ENCODE measurements at places on chromosomes 11 and 22. TPM values are rescaled to one million over a fixed set of nuclear protein-coding genes. Genes with fewer than 3 reads are reported as not detected.
A peak's percentile ranks its signal among the peaks of the same experiment; 100 is the strongest.

Gene SMCO4
- polyA plus RNA-seq: 13.2 TPM

Gene THY1
- 103 TPM for polyA plus RNA-seq

Gene MTA2
- polyA plus RNA-seq: 46.2 TPM

GRCh38 chr11:9745411-9746211 is 81.7 kb downstream of the SWAP70 start:
- DNase-seq: no peak

DNA sequence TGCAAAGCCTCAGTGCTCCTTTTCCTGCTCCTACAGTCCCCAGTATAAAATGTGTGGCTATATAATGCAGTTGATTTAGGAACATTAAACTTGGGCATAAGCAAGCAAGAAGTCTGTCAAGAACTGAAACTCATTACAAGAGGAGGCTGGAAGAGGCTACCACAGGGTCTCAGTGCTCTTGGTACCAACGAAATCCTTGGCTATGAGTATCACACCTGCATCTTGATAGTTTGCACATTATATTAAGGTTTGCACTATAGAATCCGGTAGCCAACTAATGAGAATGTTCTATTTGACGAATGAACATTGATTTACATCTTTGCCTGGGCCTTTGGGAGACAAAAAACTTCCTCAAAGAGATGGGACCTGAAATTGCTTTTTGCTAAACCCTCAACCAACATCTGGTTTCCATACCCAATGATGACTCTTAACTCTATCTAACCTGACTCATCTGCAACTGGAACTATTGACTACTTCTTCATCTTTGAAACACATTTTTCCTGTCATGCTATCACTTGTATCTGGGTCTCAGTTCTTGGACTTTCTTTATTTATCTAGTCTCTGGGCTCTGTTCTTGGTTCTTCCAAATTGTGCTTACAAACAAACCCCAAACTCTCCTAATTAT is 207.2 kb upstream of the CTSC start:
- DNase-seq: no peak

GRCh38 chr11:86186386-86186785 is 58.2 kb upstream of the EED start:
- peak; percentile 77 for DNase-seq

Gene OR52I2
- polyA plus RNA-seq: not detected

DNA sequence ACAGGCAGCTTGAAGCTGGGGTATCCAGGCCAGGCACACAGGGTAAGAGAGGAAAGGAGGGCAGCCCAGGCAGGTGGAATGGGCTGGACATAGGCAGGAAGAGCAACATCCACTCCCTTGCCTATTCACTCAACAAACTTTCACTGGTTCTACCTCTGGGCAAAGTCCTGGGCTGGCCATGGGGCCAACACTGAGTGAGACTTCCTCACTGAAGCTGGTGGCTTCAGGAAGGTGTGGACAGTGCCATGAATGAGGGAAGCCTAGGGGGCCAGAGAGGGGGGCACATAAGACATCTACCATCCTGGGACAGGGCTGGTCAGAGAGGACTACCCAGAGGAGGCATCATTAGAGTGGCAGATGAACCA is 44.9 kb upstream of the TCF20 start:
- DNase-seq: no peak

- DNase-seq: peak; percentile 87
These were observed 159.3 kb upstream of the GRK3 start for GRCh38 chr22:25404928-25405816.

Gene VWA5A
- 93.1 TPM for polyA plus RNA-seq

DNA sequence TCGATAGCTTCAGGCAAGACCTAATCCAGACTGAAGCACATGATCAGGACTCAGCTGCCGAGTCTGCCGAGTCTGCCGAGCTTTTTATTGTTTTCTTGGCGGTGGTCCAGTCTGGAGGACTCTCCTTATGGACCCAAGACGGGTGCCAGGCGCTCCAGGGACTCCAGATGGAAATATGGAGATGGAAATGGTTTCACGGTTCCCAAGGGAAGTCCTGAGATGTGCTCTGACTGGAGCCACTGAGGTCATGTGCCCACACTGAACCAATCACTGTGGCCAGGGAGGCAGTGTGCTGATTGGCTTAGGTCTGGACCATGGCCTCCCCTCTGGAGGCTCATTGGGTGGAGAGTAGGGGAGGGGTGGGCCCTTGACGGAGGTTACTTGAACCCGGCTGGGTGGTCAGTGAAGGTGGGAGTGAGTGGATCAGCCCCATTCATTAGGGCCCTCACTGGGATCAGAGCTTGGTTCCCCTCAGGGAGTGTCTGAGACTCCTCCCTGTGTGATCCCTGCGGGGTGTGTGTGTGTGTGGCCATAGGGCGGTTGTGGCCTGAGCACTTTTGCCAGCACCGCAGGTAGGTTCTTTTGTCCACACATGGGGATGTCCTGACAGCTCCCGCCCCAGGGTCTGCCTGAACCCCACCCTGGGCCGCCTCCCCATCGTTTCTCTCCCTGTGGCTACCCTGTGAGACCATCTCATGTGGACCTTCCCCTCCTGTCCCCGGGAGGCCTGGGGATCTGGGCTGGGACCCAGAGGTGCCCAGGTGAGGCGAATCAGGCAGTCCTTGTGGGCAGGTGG is 14.0 kb downstream of the RPS6KA4 start:
- no peak for DNase-seq

DNA sequence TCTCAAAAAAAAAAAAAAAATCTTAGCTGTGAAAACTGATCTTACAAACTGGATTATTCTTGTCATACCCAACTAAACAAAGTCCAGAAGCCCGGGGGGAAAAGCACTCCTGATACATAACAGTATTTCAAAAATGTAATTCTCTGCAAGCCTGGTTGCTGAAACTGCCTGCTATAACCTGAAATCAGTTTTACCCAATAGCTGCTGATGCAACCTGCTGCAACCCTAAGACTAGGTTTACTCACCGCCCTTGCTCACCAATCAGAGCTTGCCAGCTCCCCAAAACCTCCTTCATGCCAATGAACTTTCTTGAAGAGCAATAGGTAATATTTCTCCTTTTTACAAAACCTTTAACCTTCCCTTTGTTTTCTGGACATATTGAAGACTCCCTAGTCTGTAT is 12.4 kb downstream of the FGF19 start:
- no peak for DNase-seq

- no peak for DNase-seq
These were observed 34.6 kb downstream of the UQCR10 start for GRCh38 chr22:29801796-29802195.

GRCh38 chr22:33274214-33275072 is 216.3 kb upstream of the SYN3 start:
- no peak for DNase-seq

DNA sequence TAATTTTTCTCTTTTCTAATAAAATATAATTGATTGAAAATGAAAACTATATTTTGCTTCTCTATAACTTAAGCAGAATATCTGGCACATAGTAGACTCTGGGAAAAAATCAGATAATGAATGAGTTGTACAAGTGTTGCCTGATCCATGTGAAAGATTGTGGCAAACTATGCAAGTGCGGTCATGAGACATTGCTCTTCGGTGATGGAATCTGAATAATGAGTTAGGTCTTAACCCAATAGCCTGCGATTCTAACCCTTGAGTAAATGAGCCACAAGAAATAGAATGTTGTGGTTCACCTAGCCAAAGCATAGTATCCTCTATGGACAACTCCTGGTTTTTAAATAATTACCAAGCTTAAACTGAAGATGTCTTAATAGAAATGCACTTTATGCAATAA is 333.7 kb upstream of the LUZP2 start:
- DNase-seq: no peak

Gene HPS4
- polyA plus RNA-seq: 15.4 TPM

Gene CHST1
- polyA plus RNA-seq: 15.9 TPM

Gene CCS
- polyA plus RNA-seq: 33.8 TPM

DNA sequence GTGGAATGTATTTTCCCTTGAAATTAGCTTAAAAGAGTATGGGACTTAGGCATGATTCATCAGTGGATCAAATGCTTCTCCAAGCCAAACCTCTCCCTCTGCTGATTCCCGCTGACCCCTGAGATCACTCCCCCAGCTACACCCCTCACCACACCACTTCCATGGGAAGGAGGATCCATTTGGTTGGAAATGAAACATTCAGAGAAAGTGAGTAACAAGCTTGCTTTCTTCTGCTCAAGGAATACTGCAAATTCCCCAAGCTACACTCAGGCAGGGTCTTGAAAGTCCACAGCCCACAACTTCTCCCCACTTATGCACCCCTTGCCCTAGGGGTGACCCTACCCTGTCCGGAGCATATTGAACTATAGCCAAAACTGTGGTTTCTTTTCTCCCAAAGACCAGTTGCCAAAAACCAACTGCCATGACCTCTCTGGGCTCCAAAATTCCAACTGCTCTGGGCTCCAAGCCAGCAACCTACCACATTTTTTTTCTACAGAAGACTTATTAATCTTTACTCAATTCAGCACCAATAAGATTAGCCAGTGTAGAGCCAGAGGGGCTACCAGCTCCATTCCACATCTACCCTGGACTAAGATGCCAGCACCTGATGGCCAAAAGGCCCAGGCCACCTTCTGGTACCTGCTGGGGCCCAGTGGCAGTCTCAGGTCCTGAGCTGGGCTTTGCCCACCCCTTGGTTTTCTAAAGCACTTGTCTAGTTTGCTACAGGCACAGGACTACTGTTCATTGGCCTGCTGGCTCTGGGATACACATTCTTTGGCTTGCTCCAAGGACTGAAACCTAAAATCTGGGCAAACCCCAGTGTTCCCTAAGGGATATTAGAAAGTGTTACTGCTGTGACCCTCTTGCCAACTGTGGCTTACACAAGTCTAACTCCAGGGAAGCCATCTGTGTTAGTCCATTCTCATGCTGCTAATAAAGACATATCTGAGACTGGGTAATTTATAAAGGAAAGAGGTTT is 101.1 kb downstream of the MICAL3 start:
- peak; percentile 66 for DNase-seq

Gene NRXN2
- 39.0 TPM for polyA plus RNA-seq

All from muscle of leg (tissue), 16 donors.